Activated CD8-positive, alpha-beta memory T cell treated with anti-CD3 and anti-CD28 coated beads for 48 hours (primary cell): ENCODE measurements at places on chromosomes 2 and 18.

- DNase-seq, result no peak
Observed at GRCh38 chr2:215361876-215362561, 50.2 kb downstream of the ATIC start.

DNA sequence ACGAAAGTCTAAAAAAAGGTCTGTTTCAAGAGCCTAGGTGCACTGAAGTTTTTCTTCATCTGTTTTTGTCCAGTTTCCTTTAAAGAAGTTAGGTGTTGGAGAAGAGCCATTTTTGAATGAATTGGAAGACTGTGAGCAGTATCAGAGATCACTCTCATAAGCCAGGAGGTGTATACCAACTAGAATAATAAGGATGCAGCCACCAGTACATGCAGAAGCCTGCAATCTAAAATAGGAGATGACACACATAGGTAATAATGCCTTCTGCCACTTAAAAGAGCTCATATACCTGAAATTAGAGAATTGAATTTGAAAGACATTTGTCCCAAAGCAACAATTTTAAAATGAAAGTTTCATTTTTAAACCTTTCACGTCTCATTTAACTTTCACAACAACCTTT lies 81.7 kb downstream of the RBMS1 start:
- no peak for DNase-seq

DNA sequence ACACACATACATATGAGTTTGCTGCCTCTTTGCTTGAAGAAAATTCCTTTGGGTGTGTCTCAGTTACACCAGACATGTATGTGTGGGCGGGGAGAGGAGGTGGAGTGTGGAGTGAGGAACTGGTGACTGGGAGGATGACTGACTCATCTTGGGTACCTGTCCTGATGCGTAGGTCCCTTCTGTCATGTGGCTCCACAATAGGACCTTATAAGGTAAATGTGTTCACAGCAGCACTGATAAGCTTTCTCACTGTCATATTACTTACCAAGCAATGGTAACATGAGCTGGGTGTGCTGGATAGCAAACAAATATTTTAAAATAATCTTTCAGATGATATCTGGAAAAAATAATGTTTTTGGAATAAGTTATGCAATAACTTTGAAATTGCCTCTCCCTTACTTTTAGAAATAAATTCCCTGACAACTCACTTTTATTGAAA lies 45.1 kb downstream of the SLC9A2 start:
- no peak for DNase-seq

DNA sequence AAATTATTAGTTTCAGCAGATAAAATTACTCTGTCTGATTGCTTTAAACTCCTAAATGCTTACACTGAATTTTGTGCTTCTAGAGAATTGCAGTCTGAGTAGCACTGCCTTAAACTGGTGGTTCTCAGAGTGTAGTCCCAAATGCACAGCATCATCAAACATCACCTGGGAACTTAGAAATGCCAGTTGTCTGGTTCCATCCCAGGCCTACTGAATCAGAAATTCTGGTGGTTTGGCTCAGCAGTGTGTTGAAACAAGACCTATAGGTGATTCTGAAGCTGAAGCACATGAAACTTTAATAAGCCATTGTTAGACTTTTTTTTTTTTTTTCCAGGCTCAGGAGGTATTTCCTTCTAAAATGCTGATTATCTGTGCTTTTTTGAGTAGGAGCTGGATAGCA lies 22.0 kb downstream of the EPC2 start:
- no peak for DNase-seq

DNA sequence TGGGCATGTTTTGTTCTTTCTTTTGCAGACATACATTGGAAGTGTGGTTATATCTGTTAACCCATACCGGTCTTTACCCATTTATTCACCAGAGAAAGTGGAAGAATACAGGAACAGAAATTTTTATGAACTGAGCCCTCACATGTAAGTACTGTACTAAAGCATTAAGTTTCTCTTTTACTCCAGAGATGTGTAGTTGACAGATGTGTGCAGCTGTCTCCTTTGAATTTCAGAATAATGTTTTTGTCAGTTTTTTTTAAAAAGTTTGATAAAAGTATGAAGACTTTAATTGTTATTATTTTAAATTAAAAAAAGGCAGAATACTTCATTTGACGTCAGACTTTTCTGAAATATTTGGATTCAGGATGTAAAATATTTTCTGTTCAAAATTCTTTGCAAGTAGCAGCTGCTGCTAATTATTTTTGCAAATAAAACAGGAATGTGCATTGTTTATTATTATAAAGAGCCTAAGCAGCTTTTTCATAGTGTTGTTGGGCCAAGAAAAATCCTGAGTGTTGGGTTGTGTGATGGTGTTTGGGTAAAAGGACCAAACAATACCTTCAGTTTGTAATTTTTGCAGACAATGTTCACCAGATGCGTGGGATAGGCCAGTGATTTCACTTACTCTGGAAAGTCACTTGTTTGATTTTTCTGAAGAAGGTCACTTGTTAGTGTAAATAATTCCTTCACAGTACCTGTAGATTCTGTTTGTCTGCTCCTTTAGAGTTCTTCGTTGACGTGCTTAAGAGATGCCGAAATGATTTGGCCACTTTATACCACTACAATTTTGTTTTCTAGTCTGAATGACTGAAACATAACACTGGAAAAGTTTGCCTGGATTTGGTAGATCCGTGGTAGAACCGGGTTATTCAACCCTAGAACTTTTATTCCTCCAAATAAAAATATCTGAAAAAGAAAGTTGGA lies 51.1 kb downstream of the MYO1B start:
- no peak for DNase-seq

DNA sequence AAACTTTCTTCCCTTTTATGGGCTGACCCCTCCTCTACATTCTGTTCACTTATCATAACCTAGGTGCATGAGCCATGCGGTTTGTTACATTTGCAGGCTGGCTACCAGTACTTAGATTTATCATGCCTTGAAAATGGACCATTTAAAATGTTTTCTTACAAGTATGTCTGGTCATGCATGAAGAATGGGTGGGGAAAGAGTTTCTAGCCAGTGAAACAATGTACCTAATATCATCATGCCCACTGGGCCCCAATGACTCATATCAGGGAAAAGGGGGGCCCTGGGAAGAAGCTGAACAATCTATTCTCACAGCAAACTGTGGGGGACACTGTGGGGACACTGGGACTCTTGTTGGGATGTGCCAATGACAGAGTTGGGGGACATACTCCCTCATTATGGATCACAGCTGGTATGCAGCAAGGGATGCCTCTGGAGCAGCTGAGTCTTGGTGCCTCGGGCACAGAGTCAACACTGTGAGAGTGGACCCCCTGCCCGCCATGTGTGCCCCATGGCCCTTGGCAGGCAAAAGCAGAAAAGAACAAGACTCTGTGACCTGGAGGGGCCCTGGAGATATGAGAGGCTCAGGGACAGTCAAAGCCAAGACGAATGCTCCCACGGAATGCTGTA lies 156.3 kb downstream of the ZNF516 start:
- DNase-seq, result no peak

GRCh38 chr2:44056947-44057346 lies 61.2 kb upstream of the LRPPRC start:
- DNase-seq, result no peak

GRCh38 chr18:79644666-79645057 lies 34.9 kb upstream of the CTDP1 start:
- DNase-seq, result no peak

DNA sequence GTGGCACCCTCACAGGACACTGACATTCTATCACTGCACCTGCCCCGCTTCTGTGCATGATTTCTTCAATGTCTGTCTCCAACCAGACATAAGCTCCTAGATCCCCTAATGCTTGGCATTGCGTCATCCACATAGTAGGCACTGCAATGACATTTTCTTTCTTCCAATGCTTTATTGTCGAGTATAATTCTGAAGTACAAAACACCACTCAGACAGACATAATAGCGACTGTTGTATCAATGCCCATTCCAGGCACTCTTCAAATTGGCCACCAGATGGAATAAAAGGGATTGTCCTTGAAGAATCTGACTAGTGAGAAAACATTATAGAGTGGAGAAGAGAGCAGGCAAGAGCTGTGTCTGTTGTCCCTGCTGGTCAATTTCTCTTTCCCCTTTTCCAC lies 89.0 kb downstream of the LPIN1 start:
- DNase-seq, result no peak

DNA sequence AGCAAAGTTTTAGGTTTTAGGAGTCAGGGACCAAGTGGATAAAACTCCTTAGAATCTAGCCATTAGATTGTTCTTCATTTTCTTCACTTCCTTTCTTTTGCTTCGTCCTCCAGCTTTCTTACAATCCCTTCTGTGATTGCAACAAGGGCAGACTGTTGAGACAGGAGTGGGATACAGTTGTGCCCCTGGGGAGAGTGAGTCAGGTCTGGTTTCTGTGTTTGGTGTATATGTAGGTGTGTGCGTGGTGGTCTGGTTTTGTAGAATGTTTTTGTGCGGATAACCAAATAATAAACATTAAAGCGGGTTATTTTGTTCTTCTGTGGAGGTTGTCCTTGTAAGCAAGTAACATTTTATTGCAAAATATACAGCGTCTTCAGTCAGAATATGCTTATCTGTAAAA lies 7.3 kb downstream of the INSIG2 start:
- DNase-seq, result no peak

DNA sequence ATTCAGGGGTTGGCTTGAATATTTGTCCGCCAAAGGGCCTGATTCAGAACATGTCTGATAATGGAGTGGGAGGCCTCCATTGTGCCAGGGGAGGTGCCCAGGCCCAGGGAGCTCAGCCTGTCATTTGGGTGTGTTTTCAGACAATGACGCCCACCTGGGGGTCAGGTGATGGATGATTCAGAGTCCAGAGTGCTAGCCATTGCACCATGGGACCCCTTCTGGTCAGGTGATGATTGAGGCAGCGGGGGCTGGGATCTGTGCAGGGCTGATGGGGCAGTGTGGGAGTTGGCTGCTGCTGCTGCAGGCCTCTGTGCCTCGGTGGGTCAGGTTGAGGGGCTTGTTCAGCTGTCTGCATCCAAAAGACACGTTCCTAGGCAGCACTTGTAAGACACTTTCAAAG lies 8.3 kb upstream of the ARHGEF4 start:
- no peak for DNase-seq

DNA sequence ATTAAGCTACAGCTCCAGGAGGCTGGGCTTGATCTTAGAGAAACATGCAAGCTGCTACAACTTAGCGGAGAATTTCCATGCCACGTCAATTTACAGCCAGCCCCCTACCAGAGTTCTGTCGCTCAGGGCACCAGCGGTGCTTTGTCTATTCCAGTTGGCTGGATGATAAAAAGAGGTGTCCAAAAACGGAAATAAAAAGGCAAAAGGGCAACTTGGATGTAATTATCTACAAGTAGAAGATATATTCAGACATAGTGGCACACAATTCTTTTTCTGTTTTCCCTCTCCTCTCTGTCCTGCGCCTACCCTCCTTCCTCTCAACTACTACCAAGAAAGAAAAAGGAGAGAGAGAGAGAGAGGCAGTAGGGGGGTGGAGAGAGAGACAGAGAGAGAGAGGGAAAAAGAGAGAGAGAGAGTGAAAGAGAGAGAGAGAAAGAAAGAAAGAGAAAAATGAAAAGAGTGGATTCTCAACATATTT lies 363 bp upstream of the RFTN2 start:
- no peak for DNase-seq

DNA sequence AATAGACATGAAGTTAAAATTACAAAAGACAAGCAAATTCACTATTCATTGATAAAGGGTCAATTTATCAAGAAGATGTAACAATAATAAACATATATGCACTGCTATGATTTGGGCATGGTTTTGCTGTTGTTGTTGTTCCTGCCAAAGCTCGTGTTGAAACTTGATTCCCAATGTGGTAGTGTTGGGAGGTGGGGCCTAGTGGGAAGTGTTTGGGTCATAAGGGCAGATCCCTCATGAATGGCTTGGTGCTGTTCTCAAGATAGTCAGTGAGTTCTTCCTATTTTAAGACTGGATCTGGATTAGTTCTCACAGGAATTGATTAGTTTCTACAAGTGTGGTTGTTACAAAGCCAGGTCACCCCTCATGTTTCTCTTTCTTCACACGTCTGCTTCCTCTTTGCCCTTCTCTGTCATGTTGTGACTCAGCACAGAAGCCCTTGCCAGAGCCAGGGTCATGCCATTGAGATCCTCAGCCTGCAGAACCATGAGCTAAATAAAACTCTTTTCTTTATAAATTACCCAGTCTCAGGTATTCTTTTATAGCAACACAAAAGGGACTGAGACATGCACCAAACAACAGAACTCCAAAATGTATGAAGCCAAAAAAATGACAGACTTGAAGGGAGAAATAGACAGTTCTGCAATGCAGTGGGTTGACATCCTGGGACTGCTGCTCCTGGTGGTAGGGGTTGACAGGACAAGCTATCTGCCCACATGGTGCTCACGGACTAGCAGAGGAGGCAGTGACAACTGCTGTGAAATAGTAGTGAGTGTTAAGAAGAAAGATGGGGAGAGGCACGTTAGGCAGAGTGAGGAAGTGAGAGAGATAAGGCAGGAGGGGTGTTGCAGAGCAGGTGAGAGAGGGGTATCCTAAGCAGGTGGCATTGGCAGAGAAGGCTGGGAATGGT lies 18.6 kb upstream of the SKA1 start:
- DNase-seq, result no peak

GRCh38 chr18:79692886-79693285 lies 13.3 kb downstream of the CTDP1 start:
- DNase-seq, result no peak

DNA sequence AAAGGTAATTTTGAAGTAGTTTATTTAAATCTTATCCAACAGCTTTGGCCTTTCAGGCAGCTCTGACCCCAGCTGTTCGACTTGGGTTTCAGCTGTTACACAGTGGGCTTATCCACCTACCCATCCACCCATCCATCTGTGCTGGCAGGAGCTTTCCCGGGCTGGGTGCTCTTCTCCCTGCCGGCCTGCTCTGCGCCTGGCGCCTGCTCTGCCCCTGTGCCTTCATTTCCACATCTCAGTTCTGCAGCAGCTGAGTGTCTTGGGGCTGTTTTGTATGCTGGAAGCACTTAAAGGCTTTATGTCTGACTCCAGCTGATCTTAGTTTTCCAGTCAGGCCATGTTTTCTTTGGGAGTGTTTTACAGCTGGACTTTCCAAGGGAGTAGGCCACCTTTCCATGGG lies 24.2 kb downstream of the LDLRAD4 start:
- DNase-seq, result no peak

GRCh38 chr2:206585335-206585734 lies 57.0 kb upstream of the FAM237A start:
- DNase-seq, result no peak

- no peak for DNase-seq
Observed at GRCh38 chr2:238358769-238359168, 38.5 kb downstream of the TRAF3IP1 start.

DNA sequence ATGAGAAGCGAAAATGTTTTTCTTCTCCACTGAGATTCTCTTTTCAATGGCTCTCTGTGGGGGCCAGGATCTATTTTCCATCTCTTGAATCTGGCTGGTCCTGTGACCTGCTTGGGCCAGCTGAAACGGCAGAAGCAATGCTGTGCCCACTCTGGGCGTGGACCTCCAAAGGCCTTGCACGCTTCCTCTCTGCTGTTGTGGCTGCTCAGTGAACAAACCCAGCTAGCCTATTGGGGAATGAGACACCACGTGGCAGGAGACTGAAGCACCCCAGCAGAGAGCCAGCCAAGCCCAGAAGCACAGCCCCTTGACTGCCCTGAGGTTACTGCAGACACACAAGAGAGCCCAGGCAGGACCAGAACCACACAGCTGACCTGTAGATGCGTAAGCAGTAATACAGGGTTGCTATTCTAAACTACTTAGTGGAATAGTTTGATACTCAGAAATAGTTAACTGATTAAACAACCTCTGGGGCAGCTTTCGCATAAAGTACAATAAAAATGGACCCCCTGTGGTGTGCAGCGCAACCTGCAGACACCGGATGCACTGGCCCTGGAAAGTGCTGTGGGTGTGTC lies 221.7 kb upstream of the SH3BP4 start:
- DNase-seq, result no peak
